AML-193 (cell line): ENCODE measurements at places on chromosomes 16 and 17.

- no peak for DNase-seq
Measured at GRCh38 chr17:50266384-50267073, 7.7 kb upstream of the TMEM92 start.

- DNase-seq: no peak
Measured at GRCh38 chr17:32266389-32267301, 1.0 kb downstream of the RHBDL3 start.

- DNase-seq: no peak
Measured at GRCh38 chr17:57234061-57234738, 22.1 kb upstream of the MSI2 start.

DNA sequence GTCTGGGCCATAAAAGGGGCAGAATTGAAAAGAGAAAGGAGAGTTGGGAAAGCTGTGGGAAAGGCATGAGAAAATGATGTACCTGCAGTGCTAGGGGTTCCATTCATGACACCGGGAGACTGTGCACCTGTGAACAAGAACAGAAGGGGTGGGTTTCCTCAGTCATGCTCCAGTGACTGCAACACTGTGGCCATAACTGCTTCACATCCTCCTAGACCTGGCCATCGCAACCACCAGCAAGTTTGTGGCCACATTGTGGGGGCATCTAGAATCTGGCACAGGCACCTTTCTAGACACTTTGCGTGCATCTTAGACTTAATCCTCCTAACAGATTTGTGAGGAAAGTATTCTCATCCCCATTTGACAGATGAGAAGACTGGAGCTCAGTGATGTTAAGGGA lies 12.7 kb downstream of the GP2 start:
- no peak for DNase-seq

DNA sequence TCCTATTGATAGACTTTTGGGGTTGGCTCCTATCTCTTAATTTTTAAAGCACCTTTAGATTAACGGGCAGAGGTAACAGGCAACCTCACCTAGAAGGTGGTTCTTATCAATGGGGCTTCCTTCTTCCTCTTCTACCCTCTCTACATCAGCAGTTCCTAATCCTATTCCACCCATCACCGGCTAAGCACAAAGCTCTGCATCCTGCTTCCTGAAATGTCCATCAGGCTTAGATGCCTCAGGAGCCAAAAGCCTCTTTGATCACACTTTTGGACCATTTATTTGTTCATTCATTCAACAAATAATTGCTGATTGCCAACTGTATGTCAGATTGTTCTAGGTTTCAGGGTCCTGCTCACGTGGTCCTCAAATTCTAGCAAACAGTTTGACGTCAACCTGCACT lies 586.0 kb downstream of the TOX3 start:
- no peak for DNase-seq

GRCh38 chr17:51258756-51259563 lies 889 bp downstream of the MBTD1 start:
- DNase-seq: peak; percentile 16

DNA sequence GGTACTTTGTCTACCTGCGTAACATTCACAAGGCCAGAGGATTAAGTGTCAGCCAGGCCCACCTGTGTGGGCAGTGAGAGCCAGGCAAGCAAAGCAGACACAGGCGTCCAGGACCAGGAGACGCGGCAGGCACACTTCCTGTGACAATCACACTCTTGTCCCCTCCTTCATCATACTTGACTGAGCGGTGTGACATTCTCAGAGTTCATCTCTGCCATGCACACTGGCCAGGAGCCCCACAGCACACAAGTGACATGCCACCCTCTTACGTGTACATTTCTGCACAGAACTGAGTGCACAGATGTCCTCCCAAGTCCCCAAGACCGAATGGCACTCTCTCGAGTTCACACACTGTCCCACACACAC lies 8.7 kb downstream of the PPP1R9B start:
- no peak for DNase-seq

- no peak for DNase-seq
Measured at GRCh38 chr17:74812109-74813009, 36.2 kb upstream of the NAT9 start.

- DNase-seq: no peak
Measured at GRCh38 chr16:89183975-89184676, 12.6 kb downstream of the CDH15 start.

DNA sequence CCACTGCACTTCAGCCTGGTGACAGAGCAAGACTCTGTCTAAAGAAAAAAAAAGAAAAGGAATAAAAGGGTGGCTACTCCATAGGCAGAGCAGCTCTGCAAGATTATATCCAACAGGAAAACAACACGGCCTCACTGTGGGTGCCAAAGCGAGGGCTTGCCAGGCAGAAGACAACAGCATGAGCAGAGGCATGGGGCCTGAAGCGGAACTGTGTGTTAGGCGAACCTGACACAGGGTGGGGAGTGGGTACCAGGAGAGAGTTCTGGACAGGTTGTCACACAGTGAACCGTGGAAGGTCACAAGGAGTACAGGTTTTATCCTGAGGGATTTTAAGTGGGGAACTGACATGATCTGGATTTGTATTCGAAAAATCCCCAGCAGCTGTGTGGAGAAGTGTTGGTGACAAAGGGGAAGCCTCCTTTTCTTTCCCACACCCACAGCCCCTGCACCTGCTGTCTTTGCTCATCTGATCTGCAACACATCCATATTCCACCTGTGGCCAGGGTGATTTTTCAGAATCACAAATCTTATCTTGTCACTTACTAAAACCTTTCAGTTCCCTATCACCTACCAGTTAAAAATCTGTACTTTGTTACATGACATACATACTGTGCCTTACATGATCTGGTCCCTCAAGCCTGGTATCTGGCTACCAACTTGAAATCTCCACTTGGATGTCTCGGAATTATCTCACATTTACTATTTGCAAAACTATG lies 23.2 kb upstream of the ARHGAP17 start:
- no peak for DNase-seq

DNA sequence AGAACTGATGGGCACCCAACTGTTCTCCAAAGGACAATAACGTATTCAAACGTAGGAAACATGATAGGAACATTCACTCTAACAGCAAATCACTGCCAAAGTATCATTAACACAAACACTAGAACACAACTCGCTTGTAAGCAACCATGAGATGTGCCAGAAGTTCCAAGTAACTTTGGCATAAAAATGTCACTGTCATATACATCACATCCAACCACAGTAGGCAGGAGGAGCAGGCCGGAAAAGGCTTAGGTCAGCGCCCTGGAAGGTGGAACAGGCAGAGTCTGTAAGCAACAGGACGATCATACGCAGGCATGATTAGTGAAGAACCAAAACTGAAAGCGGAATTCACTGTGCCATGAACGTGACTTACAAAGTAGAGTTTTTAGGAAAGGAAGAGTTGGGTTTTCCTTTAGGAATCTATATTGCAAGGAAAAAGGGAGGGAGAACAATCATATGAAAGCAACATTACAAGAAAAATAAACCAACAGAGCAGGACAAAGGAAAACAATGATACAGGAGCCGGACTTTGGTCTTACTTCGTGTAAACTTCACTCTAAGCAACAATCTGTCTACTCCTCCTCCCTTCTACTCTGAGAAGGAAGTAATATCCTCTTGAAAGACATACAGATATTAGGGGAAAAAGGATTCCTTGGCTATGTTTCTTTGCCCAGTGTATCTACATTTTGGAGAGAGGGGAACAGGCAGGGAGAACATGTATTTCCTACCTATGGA lies 52.3 kb downstream of the YWHAE start:
- no peak for DNase-seq

DNA sequence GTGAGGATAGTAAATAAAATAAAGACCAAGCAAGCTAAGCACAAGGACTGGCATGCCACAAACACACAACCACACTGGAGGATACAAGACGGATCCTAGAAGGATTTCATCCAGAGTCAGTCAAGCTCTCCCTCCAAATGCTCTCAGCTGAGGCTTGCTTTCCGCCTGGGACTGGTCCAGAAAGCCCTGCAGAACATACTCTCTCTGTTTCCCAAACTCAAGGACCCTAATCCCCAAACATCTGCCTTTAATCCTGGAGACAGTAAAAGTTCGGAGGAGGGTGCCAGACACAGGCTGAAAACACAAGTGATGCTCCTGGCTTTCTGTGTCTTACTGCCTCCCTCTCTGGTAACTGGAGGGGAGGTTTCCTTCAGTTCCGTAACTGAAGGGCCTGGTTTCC lies 5.3 kb upstream of the HSD11B2 start:
- DNase-seq: no peak

GRCh38 chr17:38357486-38358123 lies 6.0 kb downstream of the SOCS7 start:
- DNase-seq: no peak

GRCh38 chr17:38579934-38580333 lies 25.8 kb downstream of the SRCIN1 start:
- DNase-seq: peak; percentile 45

- DNase-seq: peak; percentile 18
Measured at GRCh38 chr17:36546418-36547093, 1.8 kb downstream of the GGNBP2 start.

DNA sequence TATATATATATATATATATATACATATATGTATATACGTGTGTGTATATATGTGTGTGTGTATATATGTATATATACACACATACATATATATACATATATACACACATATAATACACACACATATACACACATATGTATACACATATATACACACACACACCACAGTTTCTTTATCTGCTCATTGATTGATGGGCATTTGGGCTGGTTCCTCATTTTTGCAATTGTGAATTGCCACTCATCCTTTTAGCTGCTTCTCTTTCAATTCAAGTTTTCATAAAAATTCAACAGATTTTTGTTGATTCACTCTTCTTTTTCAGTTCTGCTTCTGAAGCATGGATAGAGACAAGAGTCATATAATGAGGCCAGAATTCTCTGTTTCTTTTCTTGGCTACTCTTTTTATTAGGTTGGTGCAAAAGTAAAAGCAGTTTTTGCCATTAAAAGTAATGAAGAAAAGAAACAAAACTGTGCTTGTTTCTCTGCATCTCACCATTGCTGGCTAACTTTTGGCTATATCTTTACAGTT lies 44.5 kb downstream of the SLFN5 start:
- no peak for DNase-seq

DNA sequence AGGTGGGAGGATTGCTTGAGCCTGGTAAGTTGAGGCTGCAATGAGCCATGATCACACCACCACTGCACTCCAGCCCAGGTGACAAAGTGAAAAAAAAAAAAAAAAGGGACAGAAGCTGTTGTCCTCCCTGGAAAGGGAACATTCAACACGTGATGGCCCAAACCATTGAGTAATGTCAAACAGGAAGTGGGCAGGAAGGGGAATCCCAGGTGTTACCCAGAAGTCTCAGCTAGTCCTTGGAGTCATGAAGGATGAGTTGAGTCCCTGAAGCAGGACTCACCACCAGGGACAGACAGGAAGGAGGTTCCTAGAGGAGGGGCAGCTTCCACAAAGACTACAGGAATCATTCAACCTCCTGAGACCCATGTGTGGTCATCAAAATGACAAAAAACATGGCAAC lies 19.8 kb upstream of the CMIP start:
- peak; percentile 21 for DNase-seq

GRCh38 chr16:72137380-72138063 lies 34.4 kb downstream of the PMFBP1 start:
- DNase-seq: no peak

GRCh38 chr16:20441191-20441590 lies 10.1 kb upstream of the ACSM2A start:
- DNase-seq: no peak

DNA sequence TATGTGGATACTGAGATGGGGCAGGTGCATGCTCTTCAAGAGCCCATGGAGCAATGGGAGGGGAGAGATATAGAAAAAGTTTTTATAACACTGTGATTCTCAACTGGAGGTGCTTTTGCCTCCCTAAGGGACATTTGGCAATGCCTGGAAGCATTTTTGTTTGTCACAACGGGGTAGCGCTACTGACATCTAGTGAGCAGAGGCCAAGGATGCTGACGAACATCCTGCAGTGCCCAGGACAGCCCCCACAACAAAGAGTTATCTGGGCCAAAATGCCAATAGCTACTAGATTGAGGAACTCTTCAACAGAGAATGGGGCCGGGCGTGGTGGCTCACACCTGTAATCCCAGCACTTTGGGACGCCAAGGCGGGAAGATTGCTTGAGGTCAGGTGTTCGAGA lies 67.2 kb upstream of the CLEC3A start:
- no peak for DNase-seq

GRCh38 chr17:6084311-6085161 lies 14.4 kb downstream of the WSCD1 start:
- no peak for DNase-seq

GRCh38 chr17:78875363-78876093 lies 27.5 kb downstream of the CEP295NL start:
- peak; percentile 20 for DNase-seq

- DNase-seq: peak; percentile 41
Measured at GRCh38 chr16:81996664-81997509, 14.4 kb downstream of the SDR42E1 start.

GRCh38 chr17:7318121-7318860 lies 3.1 kb upstream of the GPS2 start:
- DNase-seq: no peak

GRCh38 chr17:42774066-42774745 lies 957 bp downstream of the VPS25 start:
- no peak for DNase-seq

DNA sequence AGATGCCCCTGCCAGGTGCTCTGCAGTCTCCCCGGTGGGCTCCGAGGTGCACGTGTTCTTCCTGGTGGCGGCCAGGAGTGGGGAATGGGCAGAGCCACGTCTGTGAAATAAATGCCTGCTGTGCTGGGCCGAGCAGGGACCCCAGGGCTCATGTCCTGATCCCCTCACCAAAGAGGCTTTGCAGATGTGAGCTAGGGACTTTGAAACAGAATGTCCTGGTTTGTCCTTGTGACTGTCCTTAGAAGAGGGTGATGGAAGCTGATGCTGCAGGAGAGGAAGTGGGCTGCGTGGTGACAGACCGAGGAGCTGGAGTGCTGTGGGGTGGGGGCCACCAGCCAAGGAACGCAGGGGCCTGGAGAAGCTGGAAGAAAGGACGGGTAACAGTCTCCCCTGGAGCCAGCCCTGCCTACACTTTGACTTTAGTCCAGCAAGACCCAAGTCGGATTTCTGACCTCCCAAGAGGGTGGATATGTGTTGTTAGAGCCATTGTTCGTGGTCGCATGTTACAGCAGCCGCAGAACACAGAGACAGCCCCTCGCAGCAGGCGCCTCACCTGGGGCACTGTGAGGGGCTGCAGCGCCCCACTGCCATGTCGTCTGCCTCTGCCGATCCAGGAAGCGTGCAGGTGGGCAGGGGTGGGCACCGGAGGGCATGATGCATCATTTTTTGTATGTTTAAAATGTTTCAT lies 217.9 kb upstream of the CIBAR2 start:
- DNase-seq: no peak

- no peak for DNase-seq
Measured at GRCh38 chr17:15341385-15341849, at the start of gene TEKT3. TSS of gene TEKT3 (minus strand) at chr17:15341597. CDS start at chr17:15331585, 10,012 bp downstream.

DNA sequence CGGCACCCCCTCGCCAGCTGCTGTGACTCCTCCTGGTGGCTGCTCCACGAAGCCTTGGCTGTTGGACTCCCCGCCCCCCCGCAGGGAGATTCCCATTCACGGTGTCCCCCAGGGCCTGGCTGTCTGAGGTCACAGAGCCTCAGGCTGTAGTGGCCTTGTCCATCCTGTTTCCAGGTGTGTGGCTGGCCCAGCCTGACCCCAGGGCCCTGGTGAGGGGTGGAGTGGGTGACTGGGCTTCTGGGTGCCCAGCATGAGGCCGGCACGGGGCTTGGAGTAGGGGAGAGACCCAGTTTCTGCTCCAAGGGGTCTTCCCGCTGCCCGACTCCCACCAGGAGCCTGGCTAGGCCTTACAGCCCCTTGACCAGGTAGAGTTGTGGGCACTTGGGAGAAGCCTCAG lies 10.4 kb downstream of the PRSS27 start:
- DNase-seq: no peak
